ENCODE measurements at places on chromosomes 6 and 20.

DNA sequence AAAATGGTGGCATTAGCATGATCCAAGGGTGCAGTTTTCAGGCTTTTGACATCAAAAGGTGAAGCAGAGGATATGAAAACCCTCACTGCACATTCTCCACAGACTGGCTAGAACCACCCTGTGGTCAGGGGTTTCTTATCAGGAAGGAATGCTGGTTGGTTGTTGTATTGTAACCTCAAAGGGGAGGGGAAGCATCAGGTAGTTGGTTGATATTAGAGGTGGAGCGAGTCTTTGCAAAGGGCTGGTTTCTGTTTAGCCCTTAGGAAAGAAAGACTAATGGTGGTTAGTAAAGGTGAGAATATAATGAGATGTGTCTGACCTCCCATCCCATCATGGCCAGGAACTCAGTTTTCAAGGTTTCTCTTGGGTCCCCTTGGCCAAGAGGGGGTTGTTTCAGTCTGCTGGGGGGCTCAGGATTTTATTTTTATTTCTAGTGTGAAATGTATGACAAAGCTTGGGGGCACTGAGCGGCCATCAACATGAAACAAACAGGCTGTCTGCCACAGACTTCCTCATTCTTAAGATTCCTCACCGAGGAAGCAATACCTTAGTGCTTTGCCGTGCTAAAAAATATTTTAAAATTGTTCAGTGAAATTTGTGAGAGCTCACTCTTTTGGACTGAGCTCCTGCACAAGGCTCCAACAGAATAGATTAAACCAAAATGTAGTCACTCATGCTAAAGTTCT is 47.5 kb upstream of the PROKR2 start:
- no peak for DNase-seq

DNA sequence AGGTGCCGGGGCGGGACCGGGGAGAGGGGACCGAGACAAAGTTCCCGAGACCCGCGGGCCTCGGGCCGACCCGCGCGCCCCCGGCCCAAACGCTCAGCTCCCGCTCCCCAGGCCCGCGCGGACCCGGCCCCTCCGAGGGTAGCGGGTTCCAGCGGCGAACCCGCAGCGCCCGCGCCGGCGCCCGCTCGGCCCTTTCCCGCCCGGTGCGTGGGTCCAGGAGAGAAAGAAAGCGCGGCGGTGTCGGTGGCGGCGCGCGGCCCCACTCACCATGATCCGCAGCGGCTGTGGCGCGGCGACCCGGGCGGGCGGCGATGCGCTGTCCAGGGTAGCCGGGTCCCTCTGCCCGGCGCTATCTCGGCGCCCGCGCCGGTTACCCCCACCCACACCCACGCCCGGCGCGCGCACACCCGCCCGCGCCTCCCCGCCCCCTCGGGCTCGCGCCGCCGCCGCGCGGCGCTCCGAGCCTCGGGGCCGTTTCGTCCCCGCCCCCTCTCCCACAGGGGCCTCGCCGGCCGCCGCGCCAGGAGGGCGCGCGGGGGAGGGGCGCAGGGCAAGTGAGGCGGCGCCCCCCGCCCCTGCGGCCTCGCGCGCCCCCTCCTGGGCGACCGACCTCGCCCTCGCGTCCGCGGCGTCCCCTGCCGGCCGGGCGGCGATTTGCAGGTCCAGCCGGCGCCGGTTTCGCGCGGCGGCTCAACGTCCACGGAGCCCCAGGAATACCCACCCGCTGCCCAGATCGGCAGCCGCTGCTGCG is at the start of gene ELOVL2:
ELOVL2 (minus strand) TSS at position 345 of the 751 bp plus-strand sequence; CDS start at position 270, 75 bp downstream.
- no peak for DNase-seq

DNA sequence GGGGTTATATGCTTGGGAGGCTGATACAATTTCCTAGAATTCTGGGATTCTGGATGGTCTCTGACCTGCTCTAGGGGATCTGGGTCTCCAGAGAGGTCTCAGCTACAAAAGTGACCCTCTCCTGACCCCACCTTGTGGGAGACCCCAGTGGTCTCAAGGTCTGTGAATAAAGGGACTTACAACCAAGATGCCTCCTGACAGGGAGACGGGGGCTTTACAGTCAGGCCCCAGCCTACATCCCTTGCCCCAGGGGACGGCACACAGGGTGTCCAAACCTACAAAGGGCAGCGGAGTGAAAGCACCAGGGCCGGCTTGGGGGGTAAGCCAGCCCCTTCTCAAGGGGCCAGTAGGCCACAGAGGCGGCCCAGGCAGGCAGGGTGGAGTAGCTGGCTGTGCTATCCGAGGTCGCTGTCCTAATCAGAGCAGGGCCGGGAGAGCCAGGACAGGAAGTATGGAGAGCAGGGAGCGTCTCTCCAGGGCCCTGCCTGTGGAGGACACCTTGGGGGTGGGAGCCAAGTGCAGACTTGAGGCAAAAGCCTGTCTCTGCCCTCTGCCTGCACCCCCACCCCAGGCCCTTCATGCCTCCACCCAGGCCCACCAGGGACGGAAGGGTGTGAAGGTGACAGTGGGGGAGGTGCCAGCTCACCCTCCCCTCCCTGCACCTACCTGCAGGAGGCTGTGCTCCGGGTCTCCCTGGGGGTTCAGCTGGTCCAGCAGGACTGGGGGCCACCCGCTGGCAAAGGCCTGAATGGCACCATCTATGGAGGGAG is 3.5 kb downstream of the GFRA4 start:
- no peak for DNase-seq

- no peak for DNase-seq
These were observed 473.0 kb upstream of the CITED2 start for GRCh38 chr6:139847457-139847813.

Data from SHP77 treated with DMSO at 0.1 percent for 48 hours (cell line).